CD4-positive, alpha-beta T cell (primary cell): ENCODE measurements at places on chromosomes 12 and 14. TPM values are rescaled to one million over a fixed set of nuclear protein-coding genes. Genes with fewer than 3 reads are reported as not detected.

DNA sequence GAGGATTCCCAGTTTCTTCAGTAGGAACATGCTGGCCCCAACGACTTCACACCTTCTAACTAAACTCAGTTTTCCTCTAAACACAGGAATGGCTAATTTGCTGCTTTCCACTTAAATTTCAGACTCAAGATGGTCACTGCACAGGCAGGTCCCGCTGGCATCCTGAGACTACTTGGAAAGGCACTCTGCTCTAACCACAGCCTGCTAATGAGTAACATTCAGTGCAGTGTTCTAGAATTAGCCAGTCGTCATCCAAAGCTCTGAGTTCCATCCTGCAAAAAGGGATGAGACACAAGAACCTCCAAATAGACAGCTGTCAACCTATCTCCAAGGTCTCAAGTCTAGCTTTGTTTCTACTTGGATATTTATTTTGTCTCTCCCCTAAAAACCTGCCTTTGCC is 6.0 kb downstream of the CCDC92 start:
- H3K27me3 ChIP-seq, result no peaks in the 10 kb centered on the region
- H3K27ac ChIP-seq, result no peak overlapping the region
- DNase-seq, result no peak
- no peak overlapping the region for H3K4me3 ChIP-seq

DNA sequence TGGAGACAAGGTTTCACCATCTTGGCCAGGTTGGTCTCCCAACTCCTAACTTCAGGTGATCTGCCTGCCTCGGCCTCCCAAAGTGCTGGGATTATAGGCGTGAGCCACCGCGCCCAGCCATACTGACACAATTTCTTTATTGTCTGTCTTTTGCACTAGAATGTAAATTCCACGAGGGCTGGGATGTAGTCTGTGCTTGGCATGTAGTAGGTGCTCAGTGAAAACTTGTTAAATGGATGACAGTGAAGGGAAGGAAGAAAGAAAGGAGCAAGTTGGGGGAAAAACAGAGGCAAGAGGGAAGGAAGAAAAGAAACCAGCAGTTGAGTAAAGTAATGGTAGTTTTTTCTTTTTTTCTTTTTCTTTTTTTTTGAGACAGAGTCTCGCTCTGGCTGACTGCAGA is 53.1 kb downstream of the LIMA1 start:
- H3K4me1 ChIP-seq, result no peaks in the 10 kb centered on the region
- H3K4me3 ChIP-seq, result no peak overlapping the region
- H3K27me3 ChIP-seq, result no peaks in the 10 kb centered on the region
- no peak overlapping the region for H3K27ac ChIP-seq
- no peaks in the 10 kb centered on the region for H3K36me3 ChIP-seq
- DNase-seq, result no peak

GRCh38 chr12:54432815-54433164 is 13.7 kb upstream of the ITGA5 start:
- no peak overlapping the region for H3K27ac ChIP-seq
- H3K4me3 ChIP-seq, result no peak overlapping the region
- H3K27me3 ChIP-seq, result no peaks in the 10 kb centered on the region
- H3K4me1 ChIP-seq, result peaks cover 31% of the 10 kb centered on the region
- DNase-seq, result no peak

SYCP3 gene
- 0.34 TPM for total RNA-seq
